ENCODE measurements at places on chromosomes 4 and X.

DNA sequence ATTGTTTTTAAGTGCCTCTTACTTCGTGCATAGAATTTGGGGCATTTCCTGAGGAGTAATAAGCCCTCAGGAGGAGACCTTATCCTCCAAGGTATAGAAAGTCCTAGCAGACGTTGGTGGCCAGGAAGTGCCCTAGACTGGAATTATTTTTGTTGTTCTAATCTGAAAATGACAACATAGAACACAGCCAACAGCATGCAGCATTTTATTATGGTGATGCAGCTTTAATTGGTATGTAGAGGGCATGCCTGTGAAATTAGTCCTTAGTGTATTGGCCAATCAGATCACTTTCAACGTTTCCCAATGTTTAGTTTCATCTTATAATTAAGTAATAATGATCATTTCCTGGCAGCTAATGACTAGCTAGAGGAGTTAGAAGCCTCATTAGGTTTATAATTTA is 199.2 kb downstream of the SHROOM3 start:
- DNase-seq = no peak

DNA sequence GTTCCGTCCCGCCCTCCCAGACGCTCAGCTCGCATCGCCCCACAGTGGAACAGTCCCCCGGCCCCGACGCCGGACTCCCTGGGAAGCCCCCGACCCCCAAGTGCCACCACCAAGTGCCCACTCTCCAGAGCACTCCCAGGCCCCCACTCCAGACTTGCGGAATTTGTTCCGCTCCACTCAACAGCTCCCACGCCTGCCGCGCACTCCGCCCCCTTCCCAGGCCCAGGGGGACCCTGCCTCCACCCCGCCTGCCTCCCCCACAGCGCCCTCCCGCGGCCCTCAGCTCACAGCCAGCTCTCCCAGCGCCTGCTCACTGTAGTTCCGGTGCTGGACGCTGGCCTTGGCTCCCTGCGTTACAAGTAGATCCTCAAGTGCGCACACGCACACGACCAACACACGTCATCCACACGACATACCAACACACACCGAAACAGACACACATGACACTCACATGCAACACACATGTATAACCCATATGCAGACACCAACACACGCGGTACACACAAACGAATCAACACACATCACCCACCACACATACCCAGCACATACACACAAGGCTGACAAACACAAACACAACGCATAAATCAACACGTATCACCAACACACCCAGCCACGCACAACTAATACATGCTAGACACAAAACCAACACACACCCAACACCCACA is 8.0 kb downstream of the MSX1 start:
- DNase-seq = no peak

DNA sequence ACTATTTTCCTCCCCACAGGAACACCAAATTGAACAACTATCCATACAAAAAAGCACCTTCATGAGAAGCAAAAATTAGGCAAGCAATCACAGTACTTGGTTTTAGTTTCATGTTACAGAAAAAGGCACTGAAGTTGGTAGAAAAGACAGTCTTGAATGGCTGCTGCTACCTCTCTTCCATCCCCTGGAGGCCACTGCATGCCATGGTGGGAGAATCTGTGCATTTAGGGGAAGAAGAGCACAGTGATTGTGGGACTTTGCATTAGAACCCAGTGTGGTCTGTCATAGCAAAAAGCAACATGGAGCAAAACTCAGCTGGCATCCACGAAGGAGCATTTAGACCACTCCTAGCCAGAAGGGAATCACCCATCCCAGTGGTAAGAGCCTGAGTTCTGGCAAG is 941.9 kb downstream of the PCDH18 start:
- no peak for DNase-seq

DNA sequence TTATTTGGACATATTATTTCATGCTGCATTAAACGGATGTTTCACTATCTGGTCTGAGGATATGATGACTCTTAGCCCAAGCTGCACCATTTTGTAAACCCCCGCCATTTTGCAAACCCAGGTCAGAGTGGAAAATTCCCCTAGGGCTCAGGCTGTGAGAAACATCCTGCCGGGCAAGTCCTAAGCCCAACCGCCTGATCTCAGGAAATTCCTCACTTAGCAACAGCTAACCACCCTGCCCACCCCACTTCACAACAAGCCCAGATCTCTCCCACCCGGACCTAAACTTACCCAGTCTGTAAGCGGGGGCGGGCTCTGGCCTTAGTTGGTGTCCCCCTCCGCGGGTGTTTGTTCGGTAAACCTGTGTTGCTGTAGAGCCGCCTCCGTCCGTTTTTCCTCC is 2747.1 kb downstream of the PCDH7 start:
- DNase-seq = no peak

GRCh38 chr4:185238215-185238681 is 28.9 kb downstream of the SNX25 start:
- DNase-seq = no peak

DNA sequence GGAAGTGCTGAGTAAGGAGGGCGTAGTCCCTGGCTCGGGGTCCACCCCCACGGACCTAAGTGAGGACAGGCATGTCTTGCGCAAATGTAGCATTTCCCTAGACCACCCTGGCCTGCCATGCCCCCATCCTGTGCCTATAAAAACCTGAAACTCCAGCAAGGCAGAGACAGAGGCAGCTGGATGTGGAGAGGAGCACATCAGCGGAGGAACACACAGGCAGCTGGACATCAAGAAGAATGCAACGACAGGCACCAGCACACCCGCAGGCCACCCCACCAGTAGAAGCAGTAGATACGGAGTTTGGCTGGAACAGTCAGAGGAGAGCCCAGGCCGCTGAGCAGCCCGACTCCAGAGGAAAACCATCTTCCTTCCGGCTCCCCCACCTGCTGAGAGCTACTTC is 345.9 kb downstream of the FSTL5 start:
- DNase-seq = no peak

DNA sequence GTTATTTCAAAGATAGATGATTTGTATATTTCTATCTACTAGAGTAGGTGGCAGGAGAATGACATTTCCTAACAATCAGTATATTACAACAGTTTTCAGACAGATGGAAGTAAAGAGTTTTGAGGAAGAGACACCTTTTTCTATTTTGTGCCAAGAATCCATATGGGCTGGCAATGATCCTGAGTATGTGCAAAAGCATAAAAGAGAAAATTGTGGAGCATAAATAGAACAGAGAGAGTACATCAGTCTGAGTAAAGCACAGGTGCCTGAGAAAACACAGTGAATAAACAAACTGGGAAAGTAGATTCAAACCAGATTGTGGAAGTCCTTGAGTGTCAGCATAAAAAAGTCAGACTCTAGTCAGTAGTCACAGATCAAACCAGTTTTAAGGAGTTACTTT is 96.8 kb upstream of the WDR44 start:
- no peak for DNase-seq

DNA sequence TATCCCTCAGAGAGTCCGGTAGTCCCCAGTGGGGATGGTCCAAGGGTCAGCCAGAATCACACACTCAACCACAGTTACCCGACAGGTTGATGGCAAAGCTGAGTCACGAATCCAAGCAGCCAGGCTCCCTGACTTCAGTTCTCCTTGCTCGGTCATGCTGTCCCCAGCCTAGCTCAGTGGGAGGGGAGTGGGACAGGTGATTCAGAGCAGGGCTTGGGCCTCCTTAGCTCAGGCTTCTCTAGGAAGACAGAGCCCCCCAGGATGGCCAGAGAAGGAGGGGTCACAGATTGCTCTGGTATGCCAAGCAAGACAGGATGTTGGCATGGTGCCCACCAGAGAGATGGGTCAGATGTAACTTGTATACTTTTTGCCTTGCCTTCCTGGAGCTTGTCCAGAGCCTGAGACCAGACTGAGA is 66.5 kb downstream of the EFNB1 start:
- DNase-seq = no peak

- no peak for DNase-seq
Observed at GRCh38 chr4:101910786-101911373, 120.3 kb downstream of the BANK1 start.

DNA sequence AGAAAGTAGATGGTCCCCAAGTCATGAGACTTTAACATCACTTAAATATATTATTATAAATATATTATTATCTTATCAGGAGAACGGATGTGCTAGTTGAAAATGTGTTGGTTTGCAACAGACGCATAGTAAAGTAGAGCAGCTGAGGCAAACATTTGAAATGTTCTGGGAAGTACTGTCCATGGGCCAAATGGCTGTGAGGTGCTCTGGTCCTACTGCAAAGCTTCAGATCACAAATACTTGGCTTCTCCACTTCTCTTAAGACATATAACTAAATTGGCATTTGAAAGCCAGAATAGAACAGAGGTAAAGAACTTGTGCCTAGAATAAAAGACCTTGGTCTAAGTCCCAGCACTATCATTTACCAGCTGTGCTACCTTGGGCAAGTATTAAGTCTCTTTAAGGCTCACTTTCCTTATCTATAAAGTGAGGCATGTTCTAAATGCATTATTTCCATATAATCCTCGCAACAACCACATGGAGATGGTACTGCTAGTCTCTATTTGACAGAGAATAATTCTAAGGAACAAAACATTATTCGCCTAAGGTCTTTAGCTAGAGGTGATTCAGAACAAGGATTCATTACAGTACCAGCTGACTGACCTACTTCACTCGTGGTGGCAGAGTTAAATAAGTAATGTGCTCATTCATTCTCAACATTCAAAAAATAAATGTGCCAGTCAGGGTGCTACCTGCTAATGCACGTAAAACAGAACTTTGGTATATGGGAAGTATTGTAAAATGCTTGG is 297.1 kb downstream of the PPP3CA start:
- DNase-seq = no peak

GRCh38 chr4:74656596-74656995 is 137.7 kb downstream of the BTC start:
- DNase-seq = no peak

DNA sequence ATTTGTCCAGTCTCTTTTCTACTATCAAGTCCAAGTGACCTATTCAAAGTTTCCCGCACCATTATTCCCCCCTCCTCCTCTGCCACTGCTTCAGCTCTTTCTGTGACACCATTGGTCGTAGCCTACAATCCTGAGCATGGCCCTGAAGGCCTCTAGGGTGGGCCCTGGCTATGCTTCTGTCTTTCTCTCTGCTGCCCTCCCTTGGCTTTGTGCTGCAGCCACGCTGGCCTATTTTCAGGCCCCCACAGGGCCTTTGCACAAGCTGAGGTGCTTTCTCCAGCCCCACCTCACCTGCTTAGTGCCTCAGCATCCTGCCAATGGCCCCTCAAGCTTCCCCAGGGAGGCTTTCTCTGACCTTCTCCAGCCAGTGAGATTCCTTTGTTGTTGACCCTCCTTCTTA is 156.5 kb downstream of the NHS start:
- DNase-seq = no peak

GRCh38 chrX:41236629-41237028 is 97.3 kb upstream of the DDX3X start:
- DNase-seq = no peak
